Suppressor macrophage treated with lipopolysaccharide for 4 hours (primary cell): ENCODE measurements at places on chromosomes 4 and X.

DNA sequence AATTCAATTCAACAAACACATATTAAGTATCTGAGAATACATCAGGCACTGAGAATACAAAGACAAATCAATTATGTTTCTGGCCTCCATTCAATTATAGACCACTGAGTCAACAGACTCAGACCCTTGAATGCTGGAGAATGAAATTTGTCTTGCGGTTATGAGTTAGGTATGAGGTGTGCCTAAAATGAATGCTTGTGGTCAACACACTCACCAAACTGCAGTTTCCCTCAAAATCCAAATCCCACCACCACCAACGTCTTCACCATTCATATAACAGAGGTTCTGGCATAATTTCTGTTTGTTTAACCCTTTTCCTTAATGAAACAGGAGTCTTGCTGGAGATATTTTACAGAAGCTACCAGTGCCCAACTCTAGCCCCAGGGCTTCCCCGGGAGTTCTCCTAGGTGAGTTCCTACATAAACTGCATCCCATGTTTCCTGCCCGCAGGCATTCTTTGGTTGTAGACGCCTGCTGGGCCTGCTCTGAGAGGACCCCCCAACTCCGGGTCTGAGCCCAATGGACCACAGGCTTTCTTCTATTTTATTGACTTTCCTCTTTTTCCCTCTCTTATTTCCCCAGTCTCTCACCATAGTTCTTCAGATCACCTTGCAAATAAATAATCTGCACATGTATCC is 119.2 kb downstream of the DDX53 start:
- no peak for DNase-seq

GRCh38 chr4:132592340-132592739 is 556.8 kb upstream of the PCDH10 start:
- DNase-seq, result no peak

DNA sequence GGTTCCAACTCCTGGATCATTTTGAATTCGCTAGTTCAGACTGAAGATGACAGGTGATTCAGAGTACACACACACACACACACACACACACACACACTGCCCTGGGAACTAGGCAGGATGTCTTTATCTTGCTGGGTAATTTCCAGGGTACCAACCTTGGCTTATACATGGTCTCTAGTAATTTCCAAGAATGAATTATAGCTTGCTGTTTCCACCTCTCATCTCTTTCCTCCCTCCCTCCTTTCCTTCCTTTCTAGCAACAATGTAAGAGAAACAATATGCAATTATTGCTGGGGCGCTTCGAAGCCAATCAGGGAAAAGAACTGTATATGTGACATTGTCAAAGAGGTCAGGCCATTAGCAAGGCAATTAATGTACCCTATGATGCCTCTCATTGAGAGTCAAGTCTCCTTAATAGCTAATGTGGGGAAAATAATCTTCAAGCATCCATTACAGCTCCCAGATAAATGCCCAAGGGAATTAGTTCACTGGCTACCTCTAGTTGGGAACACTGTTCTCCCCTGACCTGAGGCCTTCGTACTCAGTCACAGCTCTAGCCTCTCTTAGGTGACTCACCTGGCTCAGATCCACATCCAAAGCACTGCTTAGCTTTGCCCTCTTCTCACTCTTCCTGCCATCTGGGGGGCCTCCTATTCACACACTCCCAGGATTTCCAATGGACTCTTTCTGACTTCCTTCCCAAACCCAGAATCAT is 311.5 kb downstream of the PPP1R2C start:
- DNase-seq, result no peak

GRCh38 chr4:169348541-169348940 is 77.8 kb upstream of the SH3RF1 start:
- no peak for DNase-seq

GRCh38 chrX:11010476-11010875 is 100.7 kb upstream of the HCCS start:
- no peak for DNase-seq

DNA sequence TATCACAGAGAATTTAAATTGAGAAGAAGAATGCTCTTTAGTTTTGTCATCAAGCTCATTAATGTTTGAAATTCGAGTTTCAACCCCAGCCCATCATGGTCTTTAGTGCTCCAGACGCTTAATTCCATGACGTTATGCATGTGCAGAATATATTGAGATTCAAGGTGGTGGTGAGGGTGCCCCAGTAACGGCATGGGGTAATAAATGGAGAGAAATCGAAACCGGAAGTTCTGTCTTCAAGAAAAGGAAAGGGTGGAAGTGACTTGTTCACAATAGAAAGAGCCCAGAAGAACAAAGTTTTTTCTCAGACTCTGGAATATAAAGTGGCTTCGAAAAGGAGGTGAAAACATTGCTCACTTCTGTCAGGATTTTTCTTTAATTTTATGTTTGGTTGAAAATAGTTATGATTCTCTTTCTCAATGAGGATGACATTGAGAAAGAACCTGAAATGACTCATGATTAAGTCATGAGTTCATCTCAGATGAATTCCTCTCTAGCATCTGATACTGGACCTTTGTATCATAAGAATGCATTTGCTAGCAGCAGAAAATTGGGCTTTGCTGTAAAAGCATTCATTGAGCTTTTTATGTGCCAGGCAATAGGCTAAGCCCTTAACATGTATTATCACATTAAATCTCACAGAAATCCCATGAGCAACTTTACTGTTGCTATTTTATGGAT is 779 bp upstream of the DDX60L start:
- peak; percentile 92 for DNase-seq

DNA sequence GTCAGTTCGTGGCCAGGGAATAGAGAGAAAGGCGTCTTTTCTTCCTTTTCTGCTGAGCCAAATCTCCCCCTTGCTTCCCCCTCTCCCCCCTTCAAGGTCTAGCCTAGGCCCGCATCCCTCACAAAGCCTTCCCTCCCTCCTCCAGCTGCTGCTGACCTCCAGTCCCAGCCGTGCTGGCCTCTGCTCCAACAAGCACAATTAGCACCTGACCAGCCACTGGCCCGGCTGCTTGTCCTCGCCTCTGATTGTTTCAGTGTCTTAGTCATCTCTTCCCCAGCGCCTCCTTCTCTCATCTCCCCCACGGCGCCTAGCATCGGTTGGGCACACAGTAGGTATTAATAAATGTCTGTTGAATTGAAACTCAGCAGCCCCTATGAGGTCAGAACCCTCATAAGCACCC is 4.2 kb downstream of the ELF4 start:
- DNase-seq, result no peak

DNA sequence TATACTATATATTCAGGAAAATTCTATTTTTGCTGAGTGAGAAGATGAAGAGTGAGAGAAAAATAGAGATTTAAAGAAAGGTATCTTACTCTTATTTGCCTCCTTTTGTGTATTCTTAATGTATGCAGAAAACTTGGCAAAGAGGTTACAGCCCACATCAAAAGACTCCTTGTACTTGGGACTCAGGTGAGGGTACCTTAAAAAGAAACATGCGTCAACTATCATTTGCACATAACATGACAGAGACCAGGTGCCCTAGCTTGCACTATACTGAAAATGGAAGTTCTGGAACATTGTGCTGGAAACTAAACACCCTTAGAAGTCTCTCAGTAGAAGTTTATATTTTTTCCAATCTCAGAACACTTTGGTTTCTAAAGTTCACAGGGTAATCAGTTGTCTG is 15.6 kb upstream of the RAB39B start:
- no peak for DNase-seq

- DNase-seq, result no peak
These were observed 132.8 kb downstream of the MGST2 start for GRCh38 chr4:139798456-139798855.

DNA sequence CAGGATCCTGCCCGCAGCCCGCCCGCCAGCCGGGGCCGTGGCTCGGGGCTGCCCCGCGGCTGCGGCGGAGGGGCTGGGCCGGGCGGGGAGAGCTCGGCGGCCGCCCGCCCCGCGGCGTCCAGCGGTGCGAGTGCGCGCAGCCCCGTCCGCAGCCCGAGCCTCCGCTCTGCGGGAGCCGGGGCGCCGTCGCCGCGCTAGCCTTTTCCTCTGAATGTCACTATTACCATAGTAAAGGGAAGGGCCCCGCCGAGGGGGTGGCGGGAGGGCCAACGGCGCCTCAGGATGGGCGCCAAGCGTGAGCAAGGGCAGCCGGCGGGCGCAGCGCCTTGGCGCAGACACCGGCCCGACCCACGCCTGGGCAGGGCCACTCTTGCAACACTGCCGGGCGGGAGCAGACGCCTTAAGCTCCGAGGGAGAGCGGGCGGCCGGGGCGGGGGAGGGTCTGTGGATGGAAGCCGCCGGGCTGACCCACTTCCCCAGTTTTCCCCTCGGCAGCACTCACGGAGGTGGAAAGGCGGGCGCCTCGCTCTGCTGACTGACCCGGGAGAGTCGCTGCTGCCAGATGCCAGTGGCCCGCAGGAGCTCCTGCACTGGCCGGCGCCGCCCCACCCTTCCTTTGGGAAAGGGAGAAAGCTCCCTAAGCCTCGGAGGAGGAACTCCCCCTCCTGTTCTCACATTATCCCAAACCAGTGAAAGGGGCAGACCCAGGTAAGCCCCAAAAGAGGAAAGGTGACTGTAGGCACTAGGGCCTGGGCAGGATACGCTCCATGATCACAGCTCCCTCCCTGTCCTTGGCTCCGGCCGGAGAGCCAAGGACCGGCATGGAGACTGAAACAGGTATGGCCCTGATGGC is 329.4 kb downstream of the HNRNPD start:
- peak; percentile 77 for DNase-seq

- DNase-seq, result no peak
These were observed 97.7 kb upstream of the RBPJ start for GRCh38 chr4:26223155-26223554.

GRCh38 chr4:57071326-57071725 is 38.9 kb downstream of the IGFBP7 start:
- peak; percentile 84 for DNase-seq

DNA sequence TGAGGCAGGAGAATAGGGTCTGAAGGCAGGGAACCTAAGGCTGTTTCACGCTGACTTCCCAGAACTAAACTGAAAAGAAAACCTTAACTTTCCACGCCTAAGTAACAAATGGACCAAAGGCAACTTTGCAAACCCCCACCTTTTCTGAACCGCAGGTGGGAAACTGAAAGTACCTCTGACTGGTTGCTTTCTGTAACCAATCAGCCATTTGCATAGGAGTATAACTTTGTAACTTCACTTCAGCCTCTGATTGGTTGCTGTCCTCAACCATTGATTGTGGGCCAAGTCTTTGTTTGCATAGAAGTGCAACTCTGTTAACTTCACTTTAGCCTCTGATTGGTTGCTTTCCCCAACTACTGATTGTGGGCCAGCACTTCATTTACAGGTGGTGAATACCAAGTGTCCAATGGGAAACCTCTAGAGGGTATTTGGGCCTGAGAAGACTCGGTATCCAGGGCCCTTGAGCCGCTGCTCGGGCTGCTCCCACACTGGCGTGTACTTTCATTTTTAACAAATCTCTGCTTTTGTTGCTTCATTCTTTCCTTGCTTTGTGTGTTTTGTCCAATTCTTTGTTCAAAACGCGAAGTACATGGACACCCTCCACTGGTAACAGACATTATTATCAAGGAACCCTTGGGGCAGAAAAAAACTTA is 121.6 kb upstream of the CBR4 start:
- DNase-seq, result no peak

DNA sequence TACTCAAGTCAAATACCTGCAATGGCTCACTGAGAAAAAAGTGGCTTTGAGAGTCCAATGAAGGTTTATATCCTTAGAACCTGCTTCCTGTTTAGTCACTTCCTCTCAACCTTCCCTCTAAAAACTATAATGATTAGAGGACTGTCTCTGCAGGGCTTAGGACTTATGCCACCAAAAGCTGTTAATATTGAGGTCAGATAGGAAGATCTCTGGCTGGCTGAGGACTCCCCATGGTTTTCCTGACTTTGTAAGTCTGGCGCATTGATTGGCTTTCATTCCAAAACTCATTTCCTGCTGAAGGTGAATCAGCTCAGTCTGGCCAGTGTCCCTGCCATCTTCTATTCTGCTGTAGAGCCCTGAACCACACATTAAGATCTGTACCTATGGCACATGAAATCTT is 140.9 kb upstream of the ANK2 start:
- no peak for DNase-seq

DNA sequence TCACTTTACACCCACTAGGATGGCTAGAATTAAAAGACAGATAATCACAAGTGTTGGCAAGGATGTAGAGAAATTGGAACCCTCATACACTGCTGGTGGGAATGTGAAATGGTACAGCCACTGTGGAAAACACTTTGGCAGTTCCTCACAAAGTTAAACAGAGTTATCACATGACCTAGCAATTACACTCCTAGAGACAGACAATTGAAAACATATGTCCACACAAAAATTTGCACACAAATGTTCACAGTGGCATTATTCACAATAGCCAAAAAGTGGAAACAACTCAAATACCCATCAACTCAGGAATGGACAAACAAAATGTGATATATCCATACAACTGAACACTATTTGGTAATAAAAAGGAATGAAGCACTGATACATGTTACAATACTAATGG is 5.7 kb downstream of the ZNF280C start:
- no peak for DNase-seq

- no peak for DNase-seq
These were observed 37.1 kb upstream of the TBC1D9 start for GRCh38 chr4:140793291-140793690.

DNA sequence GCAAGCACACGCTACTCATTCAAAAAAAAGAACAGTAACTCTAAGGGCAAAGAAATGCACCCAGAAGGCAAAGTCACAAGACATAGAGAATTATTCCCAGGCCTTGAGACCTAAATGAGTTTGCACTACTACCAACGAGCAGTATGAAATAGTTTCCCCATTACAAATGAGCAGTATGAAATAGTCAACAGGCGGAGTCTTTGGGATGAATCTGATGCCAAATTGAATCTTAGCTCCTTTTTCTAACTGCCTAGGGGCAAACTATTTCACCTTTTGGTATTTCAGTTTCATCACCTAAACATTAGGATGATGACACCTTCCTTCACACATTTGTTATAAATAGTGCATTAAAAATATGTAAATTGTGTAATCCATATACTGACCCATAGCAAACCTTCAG is 213.0 kb upstream of the FAT4 start:
- no peak for DNase-seq

DNA sequence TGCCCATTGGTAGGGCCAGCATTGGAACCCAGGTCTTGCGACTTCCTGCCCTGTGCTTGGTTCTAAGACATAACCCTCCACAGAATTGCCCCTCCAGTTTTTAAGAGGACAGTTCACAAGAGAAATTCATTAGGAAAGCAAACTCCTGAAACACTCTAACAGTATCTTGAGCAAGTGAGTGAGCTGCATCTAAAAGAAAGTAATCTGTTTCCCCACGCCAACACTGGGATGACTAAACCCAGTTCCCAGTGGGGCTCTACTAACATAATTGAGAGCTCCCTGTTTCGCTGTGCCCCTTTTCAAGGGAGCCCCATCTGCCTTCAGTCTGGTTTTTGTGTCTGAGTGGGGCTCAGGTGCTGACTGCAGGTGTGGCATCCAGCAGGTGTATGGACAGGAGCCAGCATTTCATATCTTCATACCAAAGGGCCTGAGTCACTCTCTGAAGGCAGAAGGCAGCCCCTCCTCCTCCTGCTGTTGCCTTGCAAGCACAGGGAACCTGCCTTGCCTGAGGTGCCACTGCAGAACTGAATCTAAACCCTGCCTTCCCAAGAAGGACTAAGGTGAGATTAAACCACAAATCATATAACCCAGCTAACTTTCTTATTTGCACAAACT is 8.0 kb downstream of the AMOT start:
- no peak for DNase-seq

GRCh38 chr4:64538219-64538618 is 129.0 kb upstream of the TECRL start:
- DNase-seq, result no peak
